Endodermal cell (in vitro differentiated cells): ENCODE measurements at places on chromosomes 5 and 9. TPM values are rescaled to one million over a fixed set of nuclear protein-coding genes. Genes with fewer than 3 reads are reported as not detected.

DNA sequence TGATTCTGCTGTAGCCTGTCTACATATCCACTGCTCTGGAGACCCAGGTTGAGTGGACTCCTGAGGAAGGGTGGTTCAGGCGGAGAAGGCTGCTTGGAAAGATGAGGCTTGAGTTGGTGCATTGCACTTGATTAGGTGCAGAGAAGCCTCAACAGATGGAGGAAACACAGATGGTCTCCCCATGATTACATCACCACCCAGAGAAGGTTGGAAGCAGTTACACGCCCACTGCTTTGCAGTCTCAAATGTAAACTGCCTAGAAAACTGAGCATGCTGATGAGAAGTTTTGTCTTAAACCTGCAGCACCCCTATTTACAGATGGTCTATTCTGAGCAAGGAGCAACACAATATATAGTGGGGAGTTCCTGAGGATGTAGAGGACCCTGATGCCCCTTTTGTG lies 266.6 kb downstream of the PIK3R1 start:
- no peaks in the 10 kb centered on the region for H3K36me3 ChIP-seq
- H3K27ac ChIP-seq = no peak overlapping the region
- H3K27me3 ChIP-seq = no peaks in the 10 kb centered on the region
- no peak for DNase-seq
- H3K4me1 ChIP-seq = no peaks in the 10 kb centered on the region

Gene DCAF12
- 31.9 and 35.0 TPM in 2 replicates for total RNA-seq

Gene KCNT1
- total RNA-seq = 0.07 and 0.15 TPM in 2 replicates

DNA sequence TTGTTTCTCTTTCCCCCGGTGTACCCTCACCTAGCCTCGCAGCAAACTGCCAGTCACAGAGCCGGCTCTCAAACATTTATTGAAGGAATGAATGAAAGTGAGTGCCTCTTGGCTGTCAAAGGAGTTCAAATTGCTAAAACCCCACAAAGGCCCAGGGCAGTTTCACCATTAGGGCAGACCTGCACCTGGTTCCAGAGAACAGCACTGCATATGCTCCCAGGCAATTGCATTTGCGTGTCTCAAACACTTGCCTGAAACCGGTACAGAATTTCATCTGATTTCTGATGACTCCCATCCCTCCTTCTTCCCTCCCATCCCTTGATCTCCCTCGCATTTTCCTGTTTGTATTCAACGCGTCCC lies 165.6 kb upstream of the ZNF462 start:
- no peaks in the 10 kb centered on the region for H3K27me3 ChIP-seq
- H3K4me3 ChIP-seq = no peak overlapping the region
- H3K27ac ChIP-seq = no peak overlapping the region
- H3K36me3 ChIP-seq = no peaks in the 10 kb centered on the region

Gene NR2F1-AS1
- total RNA-seq = 1.7 to 4.0 TPM (median 3.3 TPM) in 3 replicates

GRCh38 chr9:70111641-70112236 lies 68.1 kb downstream of the MAMDC2 start:
- no peaks in the 10 kb centered on the region for H3K36me3 ChIP-seq
- peak; percentile 66 for DNase-seq
- no peak overlapping the region for H3K27ac ChIP-seq
- peaks cover 3% of the 10 kb centered on the region for H3K4me1 ChIP-seq

DNA sequence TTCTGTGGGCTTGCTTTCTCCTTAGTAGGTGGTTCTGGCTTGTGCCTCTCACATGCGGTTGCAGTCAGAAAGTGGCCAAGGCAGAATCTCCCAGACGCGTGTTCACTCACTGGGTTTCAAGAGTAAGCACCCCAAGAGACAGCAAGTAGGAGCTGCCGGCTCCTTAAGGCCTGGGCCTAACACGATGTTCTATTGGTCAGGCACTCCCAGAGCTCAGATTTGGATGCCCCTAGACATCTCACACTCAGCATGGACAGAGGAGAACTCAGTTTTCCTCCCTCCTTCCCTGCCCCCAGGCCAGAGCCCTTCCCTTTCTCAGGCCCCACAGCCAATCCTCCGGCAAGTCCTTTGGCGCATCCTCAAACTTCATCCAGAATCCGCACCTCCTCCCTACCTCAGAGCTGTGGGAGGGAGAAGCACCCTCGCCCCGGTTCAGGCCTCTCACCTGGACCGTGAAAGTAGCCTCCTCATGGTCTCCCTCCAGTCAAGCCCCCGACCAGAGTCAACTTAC lies 6.5 kb upstream of the CARD19 start:
- H3K27me3 ChIP-seq = no peaks in the 10 kb centered on the region
- H3K27ac ChIP-seq = no peak overlapping the region
- no peaks in the 10 kb centered on the region for H3K36me3 ChIP-seq
- no peak overlapping the region for H3K4me3 ChIP-seq

Gene PCDHGC4
- 2.3 and 2.6 TPM in 2 replicates for total RNA-seq

GRCh38 chr5:111596705-111597104 lies 84.4 kb upstream of the STARD4 start:
- no peaks in the 10 kb centered on the region for H3K27me3 ChIP-seq
- no peak overlapping the region for H3K27ac ChIP-seq
- no peaks in the 10 kb centered on the region for H3K36me3 ChIP-seq
- no peak overlapping the region for H3K4me3 ChIP-seq
- no peaks in the 10 kb centered on the region for H3K4me1 ChIP-seq
- DNase-seq = no peak

Gene PPP2R2B
- total RNA-seq = 0.80 to 3.5 TPM (median 3.3 TPM) in 3 replicates

GRCh38 chr9:76441551-76442322 lies 17.2 kb upstream of the GCNT1 start:
- no peak overlapping the region for H3K27ac ChIP-seq
- no peak overlapping the region for H3K4me3 ChIP-seq
- peaks cover 9% of the 10 kb centered on the region for H3K4me1 ChIP-seq
- no peak for DNase-seq

DNA sequence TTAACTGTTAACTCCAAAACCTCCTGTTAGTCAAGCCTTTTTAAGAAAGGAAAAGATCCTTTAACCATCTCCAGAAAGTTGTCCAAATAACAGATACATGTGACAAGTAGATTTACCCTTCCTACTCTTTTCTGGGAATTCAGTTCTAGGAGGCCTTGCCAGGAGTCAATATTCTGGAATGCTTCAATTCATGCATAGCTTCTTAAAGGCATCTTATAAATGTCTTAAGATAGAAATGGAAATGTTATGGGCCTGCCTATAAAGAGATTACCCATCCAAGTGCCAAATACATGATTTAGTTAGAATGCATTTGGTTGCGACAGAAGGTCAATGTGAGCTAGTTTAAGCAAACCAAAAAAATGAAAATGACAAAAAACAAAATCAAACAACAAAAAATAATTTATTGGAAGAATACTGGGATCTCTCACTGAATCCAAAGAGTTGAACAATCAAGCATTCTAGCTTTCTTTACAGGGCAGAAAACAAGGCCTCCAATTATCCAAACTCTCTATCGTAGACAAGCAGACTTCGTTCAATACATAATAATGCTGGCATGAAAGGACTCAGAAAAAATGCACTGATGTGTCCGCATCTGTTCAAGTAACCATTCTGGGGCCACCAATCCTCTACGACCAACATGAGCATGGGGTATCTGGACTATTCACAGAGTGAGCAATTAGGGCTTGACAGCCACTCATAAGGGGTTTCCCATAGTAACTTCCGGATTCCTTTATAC lies 188.6 kb downstream of the CTNND2 start:
- H3K4me1 ChIP-seq = no peaks in the 10 kb centered on the region
- no peaks in the 10 kb centered on the region for H3K36me3 ChIP-seq
- no peak overlapping the region for H3K4me3 ChIP-seq
- no peaks in the 10 kb centered on the region for H3K27me3 ChIP-seq
- H3K27ac ChIP-seq = no peak overlapping the region
- no peak for DNase-seq

DNA sequence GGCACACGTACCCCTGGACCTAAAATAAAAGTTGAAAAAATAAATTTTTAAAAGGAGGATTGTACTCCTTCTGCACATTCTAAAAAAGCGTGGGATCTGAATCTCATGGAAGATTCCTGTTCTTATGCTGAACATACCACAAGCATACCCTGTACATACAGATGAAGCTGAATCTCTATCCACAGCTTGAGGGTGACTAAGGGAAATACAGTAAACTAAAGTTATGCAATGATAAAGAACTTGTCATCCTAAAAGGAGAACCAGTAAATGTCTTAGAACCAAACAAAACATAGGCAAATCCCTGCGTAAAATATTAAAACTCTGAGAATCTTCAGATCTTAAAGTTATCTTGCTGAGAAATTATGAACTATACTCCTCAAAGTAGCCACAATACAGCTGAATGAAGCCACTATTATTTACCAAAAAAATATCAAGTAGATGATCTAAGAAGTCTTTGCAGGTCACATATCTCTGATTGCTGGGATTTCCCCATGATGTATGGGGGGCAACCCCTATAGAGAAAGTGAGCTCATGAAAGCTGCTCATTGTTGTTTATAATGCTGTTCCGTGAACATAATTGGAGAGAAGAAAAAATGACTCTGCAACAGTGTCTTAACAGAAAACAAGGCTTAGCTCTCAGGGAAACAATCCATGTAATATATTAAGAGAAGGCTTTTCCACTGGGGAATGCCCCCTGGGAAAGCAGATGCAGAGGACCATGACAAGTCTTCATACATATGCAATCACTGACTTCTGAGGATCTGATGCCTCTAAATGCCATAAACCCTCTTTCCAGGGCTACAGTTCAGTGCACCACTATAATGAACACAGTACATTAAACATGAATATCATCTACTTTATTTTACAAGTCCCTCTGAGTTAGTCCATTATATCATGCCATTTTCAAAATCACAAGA lies 210.1 kb downstream of the EPB41L4A start:
- H3K36me3 ChIP-seq = no peaks in the 10 kb centered on the region
- H3K27me3 ChIP-seq = peaks cover 17% of the 10 kb centered on the region
- H3K4me1 ChIP-seq = peaks cover 15% of the 10 kb centered on the region
- no peak overlapping the region for H3K4me3 ChIP-seq
- no peak for DNase-seq

DNA sequence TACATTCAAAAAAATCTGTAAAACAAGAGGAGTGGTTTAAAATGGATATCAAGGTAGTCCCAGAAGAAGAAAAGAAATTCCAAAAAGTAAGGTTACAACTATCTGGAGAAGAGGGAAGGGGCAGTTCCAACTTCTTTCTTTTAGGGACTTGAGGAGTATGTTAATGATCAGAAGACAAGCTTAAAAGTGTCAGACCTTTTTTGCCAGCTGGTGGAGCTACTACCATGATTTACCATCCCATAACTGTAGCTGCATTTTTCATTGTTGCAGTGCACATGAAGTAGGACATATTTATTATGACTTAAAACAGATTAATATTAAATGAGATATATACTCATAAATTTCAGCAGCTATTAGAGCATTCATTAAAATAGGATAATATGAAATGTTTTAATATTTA lies 158.5 kb upstream of the RGS7BP start:
- H3K27me3 ChIP-seq = no peaks in the 10 kb centered on the region
- H3K4me1 ChIP-seq = no peaks in the 10 kb centered on the region
- DNase-seq = no peak
- H3K4me3 ChIP-seq = no peak overlapping the region

Gene FOXD4
- 0.26 and 0.47 TPM in 2 replicates for total RNA-seq

Gene KCNV2
- 1.2 to 6.6 TPM (median 1.9 TPM) in 3 replicates for total RNA-seq

Gene GPRIN1
- total RNA-seq = 4.5 and 4.8 TPM in 2 replicates

Gene SPAAR
- 0.25 to 0.29 TPM in 2 of 3 replicates, not detected in the other for total RNA-seq

Gene ANKRD55
- total RNA-seq = 0.16 and 0.29 TPM in 2 replicates

DNA sequence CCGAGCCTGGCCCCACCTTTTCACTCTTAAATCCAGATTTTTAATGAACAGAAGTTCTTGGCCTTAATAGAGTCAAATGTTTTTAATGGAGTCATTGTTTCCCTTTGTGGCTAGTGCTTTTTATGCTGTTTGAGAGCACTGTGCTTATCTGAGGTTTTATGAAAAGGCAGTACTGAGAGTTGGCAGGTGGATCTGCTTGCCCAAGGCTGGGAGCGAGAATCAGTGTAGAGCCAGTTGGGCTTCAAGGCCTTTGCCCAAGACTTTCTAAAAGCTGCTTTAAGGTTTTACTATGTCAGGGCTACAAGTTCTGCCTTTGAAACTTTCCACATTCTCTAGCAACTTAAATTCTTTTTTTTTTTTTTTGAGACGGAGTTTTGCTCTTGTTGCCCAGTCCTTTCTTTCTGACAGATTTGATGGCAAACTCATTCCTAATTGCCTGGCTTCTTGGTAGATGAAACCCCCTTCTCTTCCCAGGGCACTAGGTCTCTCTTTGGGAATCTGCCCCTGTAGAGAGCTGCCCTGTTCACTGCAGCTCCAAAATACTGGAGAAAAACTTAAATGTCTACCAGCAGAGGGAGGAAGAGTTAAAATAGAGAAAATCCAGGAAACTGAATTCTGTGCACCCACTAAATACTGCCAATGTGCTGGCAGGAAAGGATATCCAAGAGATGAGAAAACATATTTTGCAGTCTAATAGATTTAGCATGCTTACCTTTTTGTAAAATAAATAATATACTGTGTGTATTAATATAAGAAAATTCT lies 36.9 kb upstream of the CDK20 start:
- no peak for DNase-seq
- peaks cover 14% of the 10 kb centered on the region for H3K27me3 ChIP-seq
- no peak overlapping the region for H3K27ac ChIP-seq
- no peak overlapping the region for H3K4me3 ChIP-seq

Gene PCDHA4
- 3.8 to 7.5 TPM (median 6.3 TPM) in 3 replicates for total RNA-seq

- peaks cover 8% of the 10 kb centered on the region for H3K27me3 ChIP-seq
- H3K4me1 ChIP-seq = no peaks in the 10 kb centered on the region
- DNase-seq = no peak
- no peak overlapping the region for H3K27ac ChIP-seq
- H3K4me3 ChIP-seq = no peak overlapping the region
- no peaks in the 10 kb centered on the region for H3K36me3 ChIP-seq
Observed at GRCh38 chr9:8025551-8025950, 226.0 kb upstream of the DMAC1 start.

GRCh38 chr5:38923661-38924451 lies 78.0 kb downstream of the OSMR start:
- no peak overlapping the region for H3K4me3 ChIP-seq
- no peaks in the 10 kb centered on the region for H3K4me1 ChIP-seq
- H3K27ac ChIP-seq = no peak overlapping the region
- no peaks in the 10 kb centered on the region for H3K36me3 ChIP-seq

- H3K36me3 ChIP-seq = no peaks in the 10 kb centered on the region
- H3K27ac ChIP-seq = no peak overlapping the region
- DNase-seq = no peak
Observed at GRCh38 chr9:102069969-102070368, 331.5 kb upstream of the GRIN3A start.

- H3K27ac ChIP-seq = peak overlapping the region; percentile 69
- no peaks in the 10 kb centered on the region for H3K4me1 ChIP-seq
- H3K36me3 ChIP-seq = peaks cover 100% of the 10 kb centered on the region
- H3K27me3 ChIP-seq = no peaks in the 10 kb centered on the region
Observed at GRCh38 chr9:131436865-131437271, 43.0 kb downstream of the PRRC2B start.

DNA sequence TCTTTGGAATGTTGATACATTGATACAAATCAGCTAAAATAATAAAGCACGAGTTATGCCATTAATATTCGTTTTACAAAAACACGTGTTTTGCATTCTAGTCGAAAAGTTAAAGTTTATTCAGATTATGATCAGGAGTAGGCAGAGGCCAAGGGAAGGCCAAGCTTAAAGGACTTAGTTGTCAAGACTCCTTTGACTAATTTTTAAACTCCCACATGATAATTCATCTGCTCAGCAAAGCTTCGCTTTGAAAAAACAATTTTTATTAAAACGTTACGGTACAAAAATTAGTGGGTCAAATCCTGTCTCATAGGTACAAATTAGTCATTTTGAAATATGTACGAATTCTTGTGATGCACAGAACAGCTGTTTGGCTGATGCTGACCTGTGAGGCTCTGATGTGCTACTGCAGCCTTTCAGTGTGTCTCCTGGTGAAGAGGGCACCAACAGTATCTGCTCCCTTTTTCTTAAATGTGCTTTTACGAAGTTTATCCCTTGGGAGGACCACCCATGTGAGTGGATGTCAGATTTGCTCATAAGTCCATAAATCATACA lies 23.0 kb upstream of the NR3C1 start:
- H3K4me3 ChIP-seq = no peak overlapping the region
- no peak overlapping the region for H3K27ac ChIP-seq
- no peaks in the 10 kb centered on the region for H3K36me3 ChIP-seq
- H3K27me3 ChIP-seq = no peaks in the 10 kb centered on the region
